ENCODE measurements at places on chromosomes 7 and 10.

DNA sequence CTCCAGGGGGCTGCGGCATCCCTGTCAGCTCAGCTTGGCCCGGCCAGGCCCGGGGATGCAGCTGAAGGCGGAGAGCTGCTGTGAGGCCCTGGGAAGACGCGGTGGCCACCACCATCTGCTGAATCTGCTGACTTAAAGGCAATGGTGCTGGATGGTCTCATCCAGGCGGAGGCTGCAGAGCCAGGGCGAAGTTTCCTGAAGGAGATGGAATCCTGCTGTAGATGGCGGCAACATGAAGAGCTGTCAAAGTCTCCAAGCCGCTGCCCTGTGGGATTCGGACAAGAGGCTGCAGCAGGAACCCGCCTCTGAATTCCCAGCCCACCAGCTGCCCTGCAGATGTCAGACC, 200.1 kb downstream of the PTPRN2 start:
- no peak for DNase-seq

DNA sequence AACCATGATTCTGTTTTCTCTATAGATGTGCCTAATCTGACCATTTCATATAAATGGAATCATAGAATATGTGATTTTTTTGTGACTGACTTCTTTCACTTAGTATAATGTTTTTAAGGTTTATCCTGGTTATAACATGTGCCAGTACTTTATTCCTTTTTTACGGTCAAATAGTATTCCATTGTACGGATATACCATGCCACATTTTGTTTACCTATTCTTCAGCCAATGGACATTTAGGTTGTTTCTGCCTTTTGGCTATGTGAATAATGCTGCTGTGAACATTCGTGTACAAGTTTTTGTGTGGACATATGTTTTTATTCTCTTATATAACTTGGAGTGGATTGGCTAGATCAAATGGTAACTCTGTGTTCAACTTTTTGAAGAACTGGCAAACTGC, 178.3 kb upstream of the TCF7L2 start:
- DNase-seq: no peak

GRCh38 chr10:22010973-22011408, 7.5 kb upstream of the DNAJC1 start:
- peak; percentile 45 for DNase-seq

DNA sequence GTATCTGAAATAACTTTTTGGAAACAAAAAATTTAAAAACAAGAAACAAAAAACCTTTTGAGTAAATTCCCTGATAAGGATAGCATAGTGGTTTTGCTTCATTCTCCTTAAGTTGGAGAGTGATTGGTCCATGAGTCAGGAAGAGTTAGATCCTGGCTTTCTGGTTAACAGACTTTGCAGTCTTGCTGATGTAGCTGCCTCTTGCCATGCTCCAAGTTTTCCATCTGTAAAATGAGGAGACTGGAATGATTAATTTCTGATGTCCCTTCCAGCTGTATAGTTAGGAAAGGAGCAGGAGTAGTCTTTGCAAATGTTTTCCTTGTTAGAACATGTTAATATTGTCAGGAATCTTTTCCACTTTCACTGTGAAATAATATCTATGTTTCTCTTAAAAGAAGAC, 266.6 kb downstream of the DNAJB9 start:
- DNase-seq: no peak

GRCh38 chr10:12547301-12547771, 198.0 kb downstream of the CAMK1D start:
- DNase-seq: no peak

DNA sequence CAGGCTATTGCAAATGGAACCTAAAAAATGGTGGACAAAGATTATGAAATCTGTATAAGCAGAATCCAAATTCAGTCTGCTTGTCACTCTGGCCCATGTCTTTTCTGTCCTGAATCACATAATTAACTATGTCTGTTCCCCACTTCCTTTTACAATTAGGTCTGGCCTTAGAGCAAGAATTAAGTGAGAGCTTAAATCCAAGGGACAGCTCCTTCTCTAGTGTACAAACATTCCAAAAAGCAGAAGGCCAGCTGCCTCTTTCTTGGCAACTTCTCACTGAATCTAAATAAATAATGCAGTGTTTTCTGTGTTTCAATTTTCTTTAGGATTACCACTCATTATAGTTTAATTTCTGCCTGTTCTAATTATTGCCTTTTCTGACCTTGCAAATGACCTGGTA, 39.3 kb upstream of the NEBL start:
- no peak for DNase-seq

GRCh38 chr7:50181081-50181480, 88.0 kb upstream of the ZPBP start:
- no peak for DNase-seq

DNA sequence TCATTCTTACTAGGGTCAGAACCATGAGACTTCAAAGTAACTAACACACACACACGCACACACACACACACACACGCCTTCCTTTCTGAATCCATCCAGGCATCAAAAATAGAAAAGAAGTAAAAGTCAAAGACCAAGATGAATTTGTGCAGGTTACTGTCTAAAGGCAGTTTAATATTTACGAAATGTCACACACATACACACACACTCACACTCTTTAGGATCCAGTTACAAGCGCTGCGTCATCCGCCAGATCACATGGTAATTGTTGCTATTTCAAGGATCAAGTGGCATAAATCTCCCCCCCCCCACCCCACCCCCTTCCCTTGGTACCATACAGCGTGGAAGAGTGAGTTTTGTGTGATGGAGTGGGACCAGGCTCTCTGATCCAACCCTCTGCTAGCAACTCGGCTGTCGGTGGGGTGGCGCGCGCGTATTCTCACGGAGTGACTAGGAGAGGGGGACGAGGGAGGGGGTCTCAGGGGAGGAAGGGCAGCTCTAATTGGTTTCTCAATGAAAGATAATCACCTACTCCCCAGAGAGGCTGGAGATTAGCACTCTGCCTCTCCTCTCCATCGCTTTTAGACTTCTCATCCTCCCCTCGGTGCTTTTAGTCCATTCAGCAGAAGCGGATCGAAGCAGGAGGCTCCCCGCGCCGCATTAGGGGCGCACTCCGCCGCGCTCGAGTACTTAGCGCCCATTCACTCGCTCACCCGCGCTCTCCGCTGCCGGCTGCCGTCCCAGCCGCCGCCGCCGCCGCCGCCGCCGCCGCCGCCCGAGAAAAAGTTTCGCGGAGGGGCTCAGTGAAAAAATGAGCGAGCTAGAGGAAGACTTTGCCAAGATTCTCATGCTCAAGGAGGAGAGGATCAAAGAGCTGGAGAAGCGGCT, 83.5 kb upstream of the PRKG1 start:
- no peak for DNase-seq

DNA sequence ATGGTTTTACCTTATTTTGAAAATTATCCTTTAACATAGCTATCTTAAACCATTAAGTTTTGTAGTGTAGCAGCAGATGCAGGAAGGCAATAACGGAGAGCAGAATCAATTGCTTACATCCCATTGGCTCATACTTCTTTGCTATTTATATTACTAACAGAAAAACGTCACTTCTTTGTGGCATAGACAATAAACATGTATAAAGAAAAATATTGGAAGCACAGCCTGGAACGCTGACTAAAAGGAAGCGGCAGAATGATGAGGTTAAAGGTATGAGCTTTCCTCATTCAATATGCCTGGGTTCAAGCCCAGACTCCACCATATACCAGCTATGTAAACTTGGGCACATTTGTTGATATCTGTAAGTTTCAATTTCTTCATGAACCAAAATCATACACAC, 24.0 kb upstream of the BMPER start:
- no peak for DNase-seq

DNA sequence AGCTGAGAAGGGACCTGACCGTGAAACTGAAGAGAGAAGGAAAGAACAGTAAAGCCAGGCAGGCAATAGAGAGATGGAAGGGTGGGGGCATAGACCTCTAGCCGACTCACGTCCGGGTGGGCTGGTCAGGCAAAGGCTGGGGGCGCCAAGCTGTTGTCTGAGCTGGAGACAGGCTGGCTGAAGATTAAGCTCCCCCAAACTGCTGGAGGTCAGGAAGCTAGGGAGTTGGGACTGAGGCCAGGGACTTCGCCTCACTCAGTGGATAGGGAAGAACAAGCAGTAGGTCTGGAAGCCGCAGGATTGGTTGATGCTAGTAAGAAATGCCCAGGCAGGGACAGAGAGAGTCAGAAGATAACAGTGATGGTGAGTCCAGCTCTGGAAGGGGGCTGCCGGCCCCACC, 5.3 kb downstream of the PITX3 start:
- no peak for DNase-seq

- peak; percentile 27 for DNase-seq
Observed at GRCh38 chr10:121598263-121599249, at the start of gene FGFR2. TSS of gene FGFR2 (minus strand) at chr10:121598444. CDS start at chr10:121593817, 4,627 bp downstream.

- peak; percentile 90 for DNase-seq
Observed at GRCh38 chr10:80487791-80488538, 33.9 kb downstream of the TSPAN14 start.

- DNase-seq: no peak
Observed at GRCh38 chr10:104387130-104387888, 33.7 kb downstream of the CFAP58 start.

DNA sequence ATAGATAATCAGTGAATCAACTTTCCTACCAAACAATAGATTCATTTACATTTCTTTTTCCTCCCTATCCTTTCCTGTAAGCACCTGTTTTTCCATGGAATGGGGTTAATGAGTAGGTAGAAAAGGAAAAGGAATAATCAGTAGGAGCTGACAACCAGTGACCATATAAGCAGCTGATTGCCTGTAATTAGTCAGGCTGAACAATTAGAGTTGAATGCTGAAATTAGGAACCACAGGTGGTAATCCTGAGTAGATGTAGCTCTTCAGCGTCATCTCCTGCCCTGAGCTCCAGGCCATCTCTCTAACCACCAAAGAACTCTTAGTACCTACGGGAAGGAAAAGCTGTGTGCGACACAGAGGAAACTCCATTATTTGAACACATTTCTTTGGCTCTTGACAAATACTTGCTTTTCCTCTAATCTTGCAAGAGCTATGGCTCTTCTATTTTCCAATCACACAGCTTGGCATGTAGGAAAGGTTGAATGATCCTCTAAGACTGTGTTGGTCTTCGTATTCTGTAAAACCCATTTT, 63.8 kb downstream of the KLHDC10 start:
- DNase-seq: no peak

- DNase-seq: no peak
Observed at GRCh38 chr10:78316451-78316931, 282.8 kb downstream of the RPS24 start.

DNA sequence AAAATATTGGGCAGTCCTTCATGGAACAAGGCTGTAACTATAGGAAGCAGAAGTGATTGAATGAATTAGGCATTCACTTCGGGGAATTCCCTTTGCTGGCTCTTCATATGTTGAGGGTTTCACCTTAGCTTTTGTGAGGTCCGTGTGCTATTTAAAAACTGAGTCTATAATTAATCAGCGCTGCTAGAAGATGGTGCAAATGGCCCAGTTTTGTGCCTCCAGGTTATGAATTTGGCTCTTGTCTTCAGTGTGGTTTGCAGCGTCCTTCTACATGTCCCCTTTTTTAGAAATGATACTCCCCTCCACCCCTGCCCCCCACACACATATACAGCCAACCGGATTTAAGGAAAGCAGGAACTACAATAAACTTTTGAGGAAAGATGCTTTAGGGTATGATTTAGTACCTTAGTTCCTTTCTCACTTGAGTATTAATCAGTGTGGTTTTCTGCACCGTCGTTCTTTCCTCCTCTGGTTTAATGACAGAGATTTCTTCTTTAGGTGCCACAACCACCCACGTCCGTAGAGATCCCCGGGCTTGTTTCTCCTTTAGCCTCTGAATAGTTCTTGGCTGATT, 110.6 kb upstream of the SAMD8 start:
- no peak for DNase-seq
